ENCODE measurements at places on chromosomes 12 and 14.
A peak's percentile ranks its signal among the peaks of the same experiment; 100 is the strongest.

GRCh38 chr14:68718023-68718990 lies 74.6 kb downstream of the ZFP36L1 start:
- DNase-seq: peak; percentile 50

DNA sequence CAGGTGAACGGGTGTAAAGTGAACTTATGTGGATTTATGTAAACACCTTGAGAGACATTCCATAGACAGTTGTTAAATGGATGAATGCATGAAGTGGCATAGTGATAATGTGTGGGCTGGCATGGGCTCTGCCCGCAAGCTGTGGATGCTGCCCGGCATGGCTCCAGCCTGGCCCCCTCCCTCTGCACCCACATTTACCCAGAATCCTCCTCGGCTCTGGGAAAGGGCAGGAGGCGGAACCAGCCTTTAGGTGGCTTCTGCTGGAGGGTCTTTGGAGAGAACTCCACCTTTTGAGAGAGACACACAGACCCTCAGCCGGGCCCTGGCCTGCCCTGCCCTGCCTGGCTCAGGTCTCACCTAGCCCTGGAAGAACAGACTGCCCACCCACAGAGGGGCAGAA lies 18.7 kb downstream of the RASAL1 start:
- no peak for DNase-seq

- DNase-seq: no peak
Measured at GRCh38 chr12:94701711-94702110, 51.4 kb upstream of the TMCC3 start.

DNA sequence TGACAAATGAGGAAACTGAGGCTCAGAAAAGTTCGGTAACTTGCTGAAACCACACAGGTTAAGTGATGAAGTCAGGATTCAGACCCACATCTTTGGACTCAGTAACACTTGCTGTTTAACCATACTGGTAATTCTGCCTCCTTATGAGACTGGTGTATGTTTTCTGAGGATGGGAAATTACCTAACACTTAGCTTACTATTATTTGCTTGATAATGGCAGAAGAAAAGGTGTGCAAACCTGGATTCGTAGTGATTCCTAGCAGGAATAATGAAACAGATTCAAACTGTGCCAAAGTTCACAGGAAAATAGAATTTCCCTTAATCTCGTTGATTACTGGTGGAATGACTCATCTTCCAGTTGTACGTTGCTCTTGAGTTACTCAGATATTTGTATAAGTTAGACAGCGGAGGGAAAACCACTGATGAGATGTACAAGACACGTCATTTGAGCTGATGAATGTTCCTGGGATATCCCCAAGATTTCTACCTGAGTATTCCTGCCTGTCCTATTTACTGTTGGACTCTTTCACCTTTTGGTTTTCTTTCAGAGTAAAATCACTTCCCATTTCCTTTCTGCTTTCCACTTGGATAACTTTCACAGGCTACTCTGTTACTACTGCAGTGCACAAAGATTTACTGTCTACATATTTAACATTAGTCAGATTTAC lies 37.5 kb downstream of the PRORP start:
- peak; percentile 92 for DNase-seq

- no peak for DNase-seq
Measured at GRCh38 chr12:124656947-124657434, 89.6 kb upstream of the NCOR2 start.

DNA sequence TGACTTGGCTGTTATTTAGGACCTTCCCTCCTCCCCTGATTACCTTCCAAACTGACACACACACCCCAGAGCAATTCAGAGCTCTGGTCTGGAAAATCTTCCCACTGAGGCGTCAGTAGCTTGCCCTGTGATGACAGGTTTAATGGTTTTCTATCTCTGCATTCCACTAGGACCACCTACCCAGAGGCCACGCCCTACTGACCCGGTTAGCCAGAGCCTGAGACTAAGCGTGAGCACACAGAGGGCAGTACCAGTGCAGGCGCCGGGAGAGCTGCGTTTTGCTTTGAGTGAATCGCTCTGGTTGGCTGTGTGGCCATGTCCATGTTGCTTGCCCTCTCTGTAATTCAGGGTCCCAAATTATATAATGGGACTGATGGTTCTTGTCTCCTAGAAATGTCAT lies 36.2 kb upstream of the ATP2A2 start:
- DNase-seq: no peak

- DNase-seq: no peak
Measured at GRCh38 chr14:92105073-92105892, 1.1 kb downstream of the ATXN3 start.

- no peak for DNase-seq
Measured at GRCh38 chr12:3335078-3335487, 155.9 kb upstream of the PRMT8 start.

DNA sequence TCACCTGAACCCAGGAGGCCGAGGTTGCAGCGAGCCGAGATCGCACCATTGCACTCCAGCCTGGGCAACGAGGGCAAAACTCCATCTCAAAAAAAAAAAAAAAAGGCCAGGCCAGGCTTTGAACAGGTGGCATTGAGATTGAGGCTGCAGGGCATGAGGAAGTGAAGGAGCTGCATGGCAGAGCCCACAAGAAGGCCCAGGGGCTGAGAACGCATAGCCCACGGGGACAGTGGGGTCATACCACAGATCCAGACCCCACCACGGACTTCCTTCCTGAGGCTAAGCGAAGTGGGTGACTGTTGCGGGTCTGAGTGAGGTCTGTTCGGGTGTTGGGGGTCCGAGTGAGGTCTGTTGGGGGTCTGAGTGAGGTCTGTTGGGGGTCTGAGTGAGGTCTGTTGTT lies 7.8 kb downstream of the JAG2 start:
- no peak for DNase-seq

Data from fibroblast of skin of back (primary cell).